Neural crest cell (in vitro differentiated cells): ENCODE measurements at places on chromosomes 1 and 21.
A peak's percentile ranks its signal among the peaks of the same experiment; 100 is the strongest.

DNA sequence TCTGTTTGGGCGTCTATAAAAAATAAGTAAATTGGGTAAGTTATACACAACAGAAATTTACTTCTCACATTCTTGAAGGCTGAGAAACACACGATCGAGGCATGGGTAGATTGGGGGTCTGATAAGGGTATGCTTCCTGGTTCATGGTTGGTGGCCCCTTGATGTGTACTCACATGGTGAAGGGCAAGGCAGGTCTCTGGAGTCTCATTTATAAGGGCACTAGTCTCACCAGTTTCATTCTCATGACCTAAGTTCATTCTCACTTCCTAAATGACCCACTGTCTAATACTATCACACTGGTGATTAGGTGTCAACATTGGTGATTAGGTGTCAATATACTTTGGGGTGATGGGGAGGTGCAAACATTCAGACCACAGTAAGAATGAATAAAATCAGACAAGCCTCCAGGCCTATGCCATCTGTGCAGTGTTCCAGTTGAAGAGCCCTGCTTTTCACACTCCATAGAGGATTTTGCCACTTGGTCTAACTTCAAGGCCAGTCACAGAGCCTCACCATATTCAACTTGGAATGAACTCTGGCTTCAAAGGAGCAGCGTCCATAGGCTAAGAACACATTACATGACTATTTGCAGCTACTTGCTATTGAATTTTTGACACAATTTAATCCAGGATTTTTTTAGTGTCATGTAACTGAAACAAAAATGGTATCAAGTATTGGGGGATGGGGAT is 2.5 kb upstream of the GBP4 start:
- H3K4me1 ChIP-seq, result no peaks in the 10 kb centered on the region
- no peaks in the 10 kb centered on the region for H3K27me3 ChIP-seq
- no peak overlapping the region for H3K27ac ChIP-seq
- H3K36me3 ChIP-seq, result peaks cover 4% of the 10 kb centered on the region

DNA sequence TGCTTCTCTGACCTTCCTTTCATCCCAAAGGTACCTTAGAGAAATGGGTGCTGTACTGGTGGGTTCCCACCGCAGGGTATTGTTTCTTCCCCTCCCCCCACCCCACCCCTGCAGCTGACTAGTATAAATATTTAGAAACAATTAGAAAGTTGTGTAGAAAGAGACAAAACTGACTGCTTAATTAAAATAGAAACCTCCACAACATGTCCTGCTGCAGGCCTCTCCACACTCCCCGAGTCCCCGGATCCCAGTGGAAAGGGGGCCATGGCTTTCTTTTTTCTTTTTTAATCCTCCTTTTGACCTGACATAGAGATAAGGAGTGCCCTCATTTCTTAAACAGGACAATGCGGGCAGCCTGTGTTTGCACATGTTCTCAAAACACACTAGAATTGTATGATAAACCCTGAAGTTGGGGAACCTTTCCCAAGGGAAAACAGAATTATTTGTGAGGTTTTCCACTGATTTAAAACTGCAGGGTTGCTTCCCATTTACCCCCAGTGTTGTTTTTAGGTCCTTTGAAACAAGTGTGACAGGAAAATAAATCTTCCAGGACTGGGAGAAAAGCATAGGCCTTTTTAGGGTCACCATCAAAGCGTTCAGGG is 1.7 kb downstream of the RHOU start:
- peaks cover 10% of the 10 kb centered on the region for H3K36me3 ChIP-seq
- DNase-seq, result no peak
- peaks cover 33% of the 10 kb centered on the region for H3K27me3 ChIP-seq
- H3K27ac ChIP-seq, result no peak overlapping the region

GRCh38 chr1:69750638-69751037 is 182.9 kb downstream of the LRRC7 start:
- H3K27me3 ChIP-seq, result no peaks in the 10 kb centered on the region
- no peak for DNase-seq
- H3K4me1 ChIP-seq, result no peaks in the 10 kb centered on the region
- no peak overlapping the region for H3K4me3 ChIP-seq

GRCh38 chr1:199573047-199573446 is 454.5 kb upstream of the NR5A2 start:
- no peak for DNase-seq
- H3K27ac ChIP-seq, result no peak overlapping the region
- no peaks in the 10 kb centered on the region for H3K4me1 ChIP-seq
- H3K4me3 ChIP-seq, result no peak overlapping the region

DNA sequence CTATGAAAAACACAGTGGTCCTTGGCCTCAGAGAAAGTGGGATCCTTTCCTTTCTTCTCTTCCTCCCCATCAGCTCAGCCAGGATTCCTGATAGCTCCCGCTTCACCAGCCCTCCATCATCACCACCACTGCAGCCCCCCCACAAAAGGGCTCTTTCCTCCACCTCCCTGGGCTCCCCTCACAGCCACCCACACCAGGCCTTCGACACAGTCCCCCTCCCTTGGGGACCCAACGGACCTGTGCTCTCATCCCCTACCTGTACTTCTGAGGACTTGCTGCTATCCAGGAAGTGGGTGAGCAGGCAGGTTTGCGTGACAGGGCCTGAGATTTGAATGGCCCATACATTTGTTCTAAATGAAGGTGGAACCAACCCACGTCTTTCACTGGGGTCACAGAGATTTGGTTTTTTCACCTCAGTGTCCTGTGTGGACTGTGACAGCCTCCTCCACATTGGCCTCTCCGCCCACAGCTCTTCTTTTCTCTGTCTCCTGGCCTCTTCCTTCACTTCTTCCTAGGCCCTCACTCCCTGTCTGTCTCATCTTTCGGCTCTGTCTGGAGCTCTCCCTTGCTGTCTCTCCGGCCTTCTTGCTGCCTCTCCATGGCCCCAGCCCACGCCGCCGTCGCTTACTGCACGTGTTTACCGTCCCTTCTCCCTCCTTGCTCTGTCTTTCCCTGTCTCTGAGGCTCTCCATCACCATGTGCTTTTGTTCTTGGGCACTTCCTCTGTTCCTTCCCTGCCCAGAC is 238.6 kb downstream of the FOXD2 start:
- peaks cover 10% of the 10 kb centered on the region for H3K36me3 ChIP-seq
- H3K4me1 ChIP-seq, result peaks cover 23% of the 10 kb centered on the region
- H3K4me3 ChIP-seq, result no peak overlapping the region
- H3K27me3 ChIP-seq, result peaks cover 39% of the 10 kb centered on the region
- no peak overlapping the region for H3K27ac ChIP-seq

DNA sequence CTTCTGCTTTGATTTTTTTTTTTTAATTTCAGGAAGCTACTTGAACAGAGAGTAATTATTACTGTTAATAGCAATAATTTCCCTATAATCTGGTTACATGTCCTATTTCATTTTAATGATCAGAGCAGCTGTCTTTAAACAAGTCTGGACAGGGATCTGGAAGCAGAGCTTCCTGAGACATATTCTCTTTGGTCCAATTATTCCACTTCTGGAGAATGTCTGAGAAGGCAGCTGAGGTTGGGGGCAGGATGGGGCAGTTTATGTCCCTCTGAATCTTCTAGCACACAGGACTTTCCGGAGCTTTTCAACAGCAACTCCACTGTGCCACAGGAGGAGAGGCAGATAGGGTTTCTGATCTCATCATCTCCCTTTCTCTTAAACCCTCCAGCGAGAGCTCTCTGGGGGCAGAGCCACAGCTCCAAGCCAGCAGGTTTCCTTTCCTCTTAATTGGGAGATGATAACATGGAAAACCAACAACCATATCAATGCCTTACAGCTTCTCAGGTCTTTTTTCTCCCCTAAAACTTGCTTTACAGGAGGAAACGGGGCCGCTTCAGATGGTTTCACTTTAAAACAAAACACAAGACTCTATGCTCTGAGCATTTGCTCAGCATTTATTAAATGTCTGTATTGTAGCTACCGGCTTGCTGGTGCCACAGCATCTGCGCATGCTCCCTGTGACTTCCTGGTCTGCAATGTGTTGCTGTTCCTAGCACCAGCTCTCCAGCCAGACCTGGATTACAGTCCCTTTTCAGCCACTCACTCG is 425.7 kb upstream of the USP24 start:
- no peaks in the 10 kb centered on the region for H3K4me1 ChIP-seq
- H3K4me3 ChIP-seq, result no peak overlapping the region
- DNase-seq, result no peak
- H3K27ac ChIP-seq, result no peak overlapping the region
- H3K27me3 ChIP-seq, result no peaks in the 10 kb centered on the region

- no peaks in the 10 kb centered on the region for H3K4me1 ChIP-seq
- no peak overlapping the region for H3K27ac ChIP-seq
- no peaks in the 10 kb centered on the region for H3K27me3 ChIP-seq
- H3K4me3 ChIP-seq, result no peak overlapping the region
- DNase-seq, result no peak
Observed at GRCh38 chr1:71986160-71986559, 296.2 kb downstream of the NEGR1 start.

- H3K4me1 ChIP-seq, result peaks cover 33% of the 10 kb centered on the region
- no peak overlapping the region for H3K4me3 ChIP-seq
- no peak for DNase-seq
Observed at GRCh38 chr1:19469004-19469403, 16.3 kb downstream of the CAPZB start.

- peaks cover 16% of the 10 kb centered on the region for H3K4me1 ChIP-seq
- no peak overlapping the region for H3K27ac ChIP-seq
- DNase-seq, result no peak
- no peak overlapping the region for H3K4me3 ChIP-seq
- H3K36me3 ChIP-seq, result no peaks in the 10 kb centered on the region
Observed at GRCh38 chr1:63747445-63747844, 26.4 kb upstream of the ROR1 start.

GRCh38 chr21:17469727-17470126 is 43.1 kb upstream of the CXADR start:
- no peak for DNase-seq
- H3K4me1 ChIP-seq, result peaks cover 10% of the 10 kb centered on the region
- no peak overlapping the region for H3K4me3 ChIP-seq
- H3K36me3 ChIP-seq, result no peaks in the 10 kb centered on the region
- H3K27ac ChIP-seq, result no peak overlapping the region

- H3K27ac ChIP-seq, result no peak overlapping the region
- DNase-seq, result no peak
- peaks cover 6% of the 10 kb centered on the region for H3K4me1 ChIP-seq
- no peak overlapping the region for H3K4me3 ChIP-seq
- H3K27me3 ChIP-seq, result no peaks in the 10 kb centered on the region
Observed at GRCh38 chr21:34221331-34222030, 142.3 kb upstream of the KCNE2 start.

DNA sequence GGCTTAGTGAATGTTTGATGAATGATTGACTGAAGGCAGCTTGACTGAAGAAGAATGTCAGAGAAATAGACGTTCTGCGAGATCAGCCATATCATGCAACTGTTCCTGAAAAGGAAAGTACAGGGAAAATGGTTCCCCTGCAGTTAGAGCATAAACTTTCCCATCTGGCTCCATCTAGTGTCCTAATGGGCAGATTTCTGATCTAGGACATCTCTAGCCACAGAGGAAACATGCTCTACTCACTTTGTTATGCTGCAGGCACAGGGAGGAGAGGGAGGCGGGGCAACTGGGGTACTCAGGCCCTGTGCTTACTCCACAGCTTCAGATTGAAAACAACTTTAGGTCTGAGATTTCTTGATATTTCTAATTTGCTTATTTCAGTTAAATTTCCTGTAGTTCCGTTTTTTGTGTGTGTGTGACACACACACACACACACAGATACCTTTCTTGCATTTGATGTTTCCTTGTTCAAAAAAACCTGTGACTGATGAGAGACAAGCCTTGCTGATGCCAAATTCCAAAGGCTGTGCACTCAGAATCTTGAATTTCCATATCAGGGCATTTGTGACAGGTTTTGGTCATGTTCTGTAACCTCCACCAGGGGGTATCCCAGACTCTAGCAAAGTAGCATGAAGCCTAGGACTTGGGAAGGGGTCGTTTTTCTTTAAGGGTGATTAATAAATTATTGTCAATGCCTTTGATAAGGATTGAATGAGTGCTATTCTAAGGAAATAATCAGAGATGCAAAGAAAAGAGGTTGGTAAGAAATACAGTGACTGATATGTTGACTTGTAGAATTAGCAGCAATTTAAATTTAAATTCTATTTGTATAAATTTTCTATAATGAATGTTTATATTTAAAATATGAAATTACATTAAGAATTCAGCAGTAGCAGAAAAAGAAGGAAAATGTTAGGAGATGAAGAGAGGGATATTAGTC is 139.7 kb upstream of the BEND5 start:
- DNase-seq, result no peak
- peaks cover 7% of the 10 kb centered on the region for H3K4me1 ChIP-seq
- no peak overlapping the region for H3K4me3 ChIP-seq

DNA sequence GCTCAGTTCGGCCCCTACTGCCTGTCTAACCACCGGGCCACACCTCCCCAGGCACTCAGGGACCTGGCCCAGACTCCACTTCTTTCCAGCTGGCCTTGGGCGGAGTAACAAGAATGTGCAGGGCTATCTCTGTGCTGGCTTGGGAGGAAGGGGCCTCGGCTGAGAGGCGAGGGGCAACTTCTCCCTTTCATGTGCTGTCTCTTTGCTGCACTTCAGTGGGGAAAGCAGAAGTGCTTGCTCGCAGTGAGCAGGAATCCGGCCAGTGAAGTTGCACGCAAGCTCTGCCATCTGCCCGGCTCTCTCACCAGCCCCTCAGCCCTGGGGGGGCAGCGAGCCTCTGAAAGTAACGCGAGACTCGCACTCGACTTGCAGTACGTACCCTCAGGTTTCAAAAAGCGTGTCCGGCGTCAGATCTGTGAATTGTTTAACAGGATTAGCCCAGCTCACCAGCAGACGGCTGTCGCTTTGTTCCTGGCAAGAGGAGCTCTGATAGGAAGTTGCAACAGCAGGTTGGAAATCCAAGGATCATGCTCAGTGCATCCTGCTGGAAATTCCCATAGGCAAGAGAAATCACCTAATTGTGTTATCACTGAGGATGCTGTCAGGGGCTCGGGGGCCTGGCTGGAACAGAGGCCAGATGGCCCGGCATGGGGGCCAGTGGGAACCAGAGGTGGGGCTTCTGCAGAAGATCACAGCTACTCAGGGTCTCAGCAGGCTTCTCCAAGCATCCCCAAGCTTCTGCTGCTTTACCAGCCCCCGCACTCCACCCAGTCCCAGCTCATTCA is 221.1 kb downstream of the NPHP4 start:
- no peaks in the 10 kb centered on the region for H3K36me3 ChIP-seq
- H3K27ac ChIP-seq, result peak overlapping the region; percentile 91
- H3K4me1 ChIP-seq, result peaks cover 21% of the 10 kb centered on the region
- H3K27me3 ChIP-seq, result peaks cover 32% of the 10 kb centered on the region

GRCh38 chr1:116820369-116820768 is 66.1 kb downstream of the CD2 start:
- no peak for DNase-seq
- H3K36me3 ChIP-seq, result no peaks in the 10 kb centered on the region
- no peak overlapping the region for H3K4me3 ChIP-seq
- H3K27me3 ChIP-seq, result no peaks in the 10 kb centered on the region
- H3K27ac ChIP-seq, result no peak overlapping the region
- H3K4me1 ChIP-seq, result peaks cover 13% of the 10 kb centered on the region
